ENCODE measurements at places on chromosomes 7 and 10.
A peak's percentile ranks its signal among the peaks of the same experiment; 100 is the strongest.

DNA sequence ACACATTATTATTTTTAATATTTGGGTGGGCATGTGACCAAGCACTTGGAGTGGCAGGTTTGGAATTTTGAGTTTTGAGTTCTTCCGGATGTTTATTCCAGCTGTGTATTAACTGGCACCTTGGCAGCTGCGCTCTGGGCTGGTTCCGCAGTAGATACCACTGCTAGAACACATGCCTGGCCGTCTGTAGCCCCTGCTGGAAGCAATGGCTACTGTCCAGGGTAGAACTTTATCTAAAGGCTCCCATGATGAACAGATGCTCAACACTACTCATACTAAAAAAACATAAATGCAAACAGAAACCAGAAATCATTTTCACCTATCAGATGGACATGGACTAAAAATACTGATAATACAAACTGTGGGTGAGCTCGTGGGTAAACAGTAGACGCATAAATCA is 19.4 kb upstream of the SH3PXD2A start:
- DNase-seq: no peak

- no peak for DNase-seq
These were observed 67.3 kb downstream of the ANKIB1 start for GRCh38 chr7:92313055-92313454.

GRCh38 chr10:79400146-79401004 is 45.0 kb downstream of the ZCCHC24 start:
- DNase-seq: peak; percentile 73

- DNase-seq: no peak
These were observed 53.8 kb downstream of the SMURF1 start for GRCh38 chr7:99089914-99090629.

DNA sequence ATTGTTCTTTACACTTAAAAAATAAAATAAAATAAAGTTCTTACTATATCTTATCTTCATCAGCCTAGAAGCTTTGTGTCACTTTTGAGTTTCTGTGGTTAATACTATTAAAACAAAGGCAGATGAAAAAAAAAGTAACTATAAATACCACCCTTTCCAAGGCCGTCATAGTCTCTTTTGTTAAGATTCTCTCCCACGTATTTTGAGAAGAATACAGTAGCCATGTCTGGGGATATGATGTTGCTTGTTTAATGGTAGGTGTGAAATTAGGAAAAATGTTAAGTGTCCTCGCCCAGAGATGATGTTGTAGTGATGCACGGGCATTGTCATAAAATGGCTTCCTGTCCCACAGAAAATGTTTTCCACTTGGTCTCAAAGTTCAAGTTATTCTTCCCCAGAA is 223.9 kb downstream of the NEBL start:
- DNase-seq: no peak

- no peak for DNase-seq
These were observed 179.6 kb downstream of the FZD1 start for GRCh38 chr7:91443862-91444261.

GRCh38 chr7:35723011-35723410 is 28.1 kb upstream of the HERPUD2 start:
- DNase-seq: no peak

- peak; percentile 90 for DNase-seq
These were observed 83.8 kb upstream of the GPR26 start for GRCh38 chr10:123582084-123582989.

- no peak for DNase-seq
These were observed 38.0 kb downstream of the CYTH3 start for GRCh38 chr7:6234384-6234783.

GRCh38 chr7:48011323-48011722 is 17.6 kb downstream of the SUN3 start:
- DNase-seq: no peak

- DNase-seq: peak; percentile 55
These were observed 118.1 kb upstream of the SEM1 start for GRCh38 chr7:96827701-96828100.

DNA sequence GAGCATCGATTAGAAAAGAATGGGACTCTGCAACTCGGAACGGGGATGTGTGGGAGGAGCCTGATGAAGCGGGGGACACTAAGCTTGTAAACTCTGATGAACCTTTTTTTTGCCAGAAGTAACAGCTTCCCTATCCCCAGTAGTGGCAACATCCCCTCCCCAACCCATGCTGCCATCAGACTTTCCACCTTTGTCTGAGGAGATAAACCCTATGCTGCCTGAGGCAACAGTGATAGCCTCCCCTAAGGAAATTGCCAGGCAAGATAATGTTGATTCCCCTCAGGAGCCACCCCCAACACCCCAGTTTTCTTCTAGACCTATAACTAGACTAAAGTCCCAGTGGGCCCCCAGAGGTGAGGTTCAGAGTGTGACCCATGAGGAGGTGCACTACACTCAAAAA is 173.7 kb downstream of the AKR1D1 start:
- no peak for DNase-seq

- DNase-seq: no peak
These were observed 675.8 kb downstream of the PCDH15 start for GRCh38 chr10:54125098-54125747.

DNA sequence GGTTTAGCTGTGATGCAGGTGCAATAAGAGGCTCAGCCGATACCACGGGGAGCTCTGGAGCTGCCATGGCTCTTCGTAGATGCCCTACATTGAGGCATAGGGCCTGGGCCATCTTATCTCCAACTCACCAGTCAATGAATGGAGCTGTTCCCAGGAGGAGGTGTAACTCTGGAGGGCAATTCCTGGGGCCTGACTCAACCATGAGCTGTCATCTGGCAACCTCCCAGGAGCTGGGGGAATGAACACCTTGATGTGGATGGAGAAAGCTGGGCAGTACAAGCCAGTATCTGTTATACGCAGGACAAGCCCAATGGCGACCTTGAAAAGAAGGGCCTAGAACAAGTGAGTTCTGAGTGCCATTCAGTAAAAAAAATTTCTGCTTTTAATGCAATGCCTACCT is 224.0 kb upstream of the PLXDC2 start:
- no peak for DNase-seq

DNA sequence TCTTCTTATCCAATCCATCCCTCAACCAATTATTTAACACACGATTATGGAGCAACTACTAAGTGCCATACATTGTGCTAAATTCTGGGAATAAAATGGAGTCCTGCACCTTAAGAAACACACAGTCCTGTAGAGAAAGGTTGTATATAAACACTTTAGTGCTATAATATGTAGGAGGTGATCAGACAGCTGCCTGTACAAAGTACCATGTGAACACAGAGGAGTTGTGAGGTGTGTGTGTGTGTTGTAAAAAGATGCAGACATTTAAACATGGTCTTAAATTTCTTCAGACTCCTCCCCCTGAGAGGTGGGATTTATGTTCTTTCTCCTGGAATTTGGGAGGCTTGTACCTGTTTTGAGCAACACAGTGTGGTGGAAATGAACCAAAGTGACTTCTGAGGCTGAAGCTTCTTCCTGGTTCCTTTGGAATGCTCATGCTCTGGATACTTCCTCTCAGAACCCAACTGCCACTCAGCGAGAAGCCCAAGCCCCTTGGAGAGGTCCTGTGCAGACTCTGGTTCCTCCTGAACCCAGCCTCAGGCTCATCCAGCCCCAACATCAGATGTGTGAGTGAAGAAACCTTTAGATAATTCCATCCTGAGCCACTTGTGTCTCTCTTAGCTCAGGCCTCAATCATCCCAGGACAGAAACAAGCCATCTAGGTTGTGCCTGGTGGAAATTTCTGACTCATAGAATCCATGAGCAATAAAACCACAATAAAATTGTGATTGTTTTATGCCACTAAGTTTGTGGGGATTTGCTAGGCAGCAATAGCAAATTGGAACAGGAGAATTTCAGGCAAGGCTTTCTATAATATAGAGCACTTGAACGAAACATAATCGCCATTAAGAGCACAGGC is 161.2 kb upstream of the FAM3C start:
- DNase-seq: no peak

DNA sequence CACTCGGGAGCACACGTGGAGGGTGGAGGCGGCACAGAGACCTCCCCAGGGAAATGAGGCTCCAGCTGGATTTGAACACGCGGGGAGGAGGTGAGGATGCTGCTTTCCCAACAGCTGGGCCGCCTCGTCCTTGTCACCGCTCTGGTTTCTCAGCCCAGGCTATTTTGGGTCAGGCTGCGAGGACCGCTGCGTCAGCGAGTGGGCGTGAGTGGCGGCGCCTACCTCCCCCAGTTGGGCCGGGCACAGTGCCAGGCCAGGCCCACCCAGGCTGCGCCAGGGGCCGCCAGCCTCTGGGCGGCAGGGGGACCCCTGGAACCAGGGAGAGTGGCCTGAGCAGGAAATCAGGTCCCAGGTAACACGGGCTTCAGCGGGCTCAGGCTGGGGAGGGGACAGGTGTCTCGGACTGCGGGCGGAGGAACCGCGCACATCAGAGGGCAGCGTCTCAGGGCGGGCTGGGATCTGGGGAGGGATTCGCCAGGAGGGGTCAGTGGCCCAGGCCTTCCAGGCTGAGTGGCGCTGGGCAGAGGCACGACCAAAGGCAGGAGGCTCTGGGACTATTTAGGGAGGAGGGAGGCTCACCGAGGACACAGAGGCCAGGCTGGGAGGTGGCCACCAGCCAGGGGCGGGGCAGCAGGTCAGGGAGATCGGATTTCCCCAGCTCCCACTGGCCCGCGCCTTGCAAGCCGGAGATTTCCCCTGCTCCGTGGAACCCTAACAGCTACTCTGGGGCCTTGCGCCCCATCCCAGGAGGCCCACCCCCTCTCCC is 125.2 kb upstream of the RET start:
- peak; percentile 69 for DNase-seq

GRCh38 chr7:3404501-3404900 is 103.4 kb downstream of the SDK1 start:
- no peak for DNase-seq

GRCh38 chr10:44913350-44914081 is 2.4 kb downstream of the TMEM72 start:
- no peak for DNase-seq

GRCh38 chr10:72276421-72277339 is 3.0 kb downstream of the DDIT4 start:
- peak; percentile 39 for DNase-seq

DNA sequence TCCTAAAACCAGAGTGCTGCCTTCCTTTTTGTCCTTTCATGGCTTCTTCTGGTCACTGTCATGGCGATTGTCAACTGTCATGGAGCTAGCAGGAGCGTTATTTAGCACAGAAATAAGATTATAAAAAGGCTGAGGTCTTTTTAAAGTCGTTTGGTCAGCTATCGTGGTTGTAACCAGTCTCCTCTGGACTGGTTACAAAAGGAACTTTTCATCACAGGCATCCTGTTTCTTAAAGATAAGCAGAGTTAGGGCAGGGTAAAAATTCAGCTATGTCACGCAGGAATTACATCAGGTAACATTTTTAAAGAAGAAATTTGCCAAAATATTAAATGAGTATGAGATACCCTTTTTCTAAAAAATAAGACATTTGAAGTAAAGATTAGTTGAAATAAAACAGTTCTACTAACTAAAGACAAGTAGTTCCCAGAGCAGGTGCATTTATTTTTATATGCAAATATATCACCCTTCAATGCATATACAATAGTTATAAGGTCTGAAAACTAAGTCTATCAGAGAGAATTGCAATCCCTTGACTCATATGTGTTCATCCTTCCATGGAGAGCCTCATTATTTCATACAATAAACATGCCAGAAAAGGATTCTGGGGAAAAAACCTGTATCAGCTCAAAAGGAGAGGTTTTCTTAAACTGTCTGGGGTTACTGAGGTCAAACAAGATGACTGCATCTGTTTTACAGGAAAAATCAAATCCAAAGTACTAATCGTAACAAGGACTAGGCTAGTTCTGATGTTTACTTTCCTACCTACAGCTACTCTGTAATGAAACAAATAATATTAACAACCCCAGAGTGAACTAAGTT is 20.9 kb downstream of the FAM24A start:
- DNase-seq: no peak

- no peak for DNase-seq
These were observed 75.5 kb downstream of the ZNF777 start for GRCh38 chr7:149385195-149385950.

DNA sequence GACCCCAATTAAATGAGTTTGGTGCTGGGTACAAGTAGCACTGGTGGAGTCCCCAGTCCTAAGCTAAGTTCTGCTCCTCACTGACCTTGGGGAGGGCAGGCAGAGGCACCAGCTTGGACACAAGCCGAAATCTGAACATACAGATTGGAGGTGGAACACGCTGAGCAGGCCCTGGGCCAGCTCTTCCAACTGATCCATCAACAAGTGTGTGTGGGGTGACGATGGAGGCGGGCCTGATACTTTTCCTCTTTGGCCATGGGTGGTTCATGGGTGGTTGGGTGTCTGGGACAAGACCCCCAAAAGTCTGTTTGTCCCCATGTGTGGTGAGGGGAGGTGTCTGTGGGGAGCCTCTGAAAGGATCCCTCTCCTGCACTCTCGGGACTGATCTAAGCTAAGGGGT is 1.9 kb downstream of the ADCYAP1R1 start:
- no peak for DNase-seq

GRCh38 chr10:17578603-17579002 is 38.6 kb downstream of the HACD1 start:
- DNase-seq: no peak

DNA sequence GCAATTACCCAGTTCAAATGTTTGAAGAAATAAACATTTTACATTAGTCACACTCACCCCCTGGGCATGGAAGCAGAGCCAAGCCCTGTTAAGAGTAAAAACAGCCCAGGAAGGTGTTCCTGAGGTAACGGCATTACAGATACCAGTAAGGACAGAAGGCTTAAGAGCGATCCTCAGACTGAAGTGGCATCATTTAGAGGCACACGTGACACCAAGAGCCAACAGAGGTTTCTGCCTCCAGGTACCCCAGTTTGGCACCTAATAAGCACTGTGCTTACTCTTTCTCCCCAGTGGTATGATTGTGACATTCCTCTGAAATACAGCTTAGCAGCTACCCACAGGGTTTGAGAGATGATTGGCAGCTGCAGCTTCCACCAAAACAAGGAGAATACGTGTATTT is 17.2 kb downstream of the MMS19 start:
- DNase-seq: no peak

DNA sequence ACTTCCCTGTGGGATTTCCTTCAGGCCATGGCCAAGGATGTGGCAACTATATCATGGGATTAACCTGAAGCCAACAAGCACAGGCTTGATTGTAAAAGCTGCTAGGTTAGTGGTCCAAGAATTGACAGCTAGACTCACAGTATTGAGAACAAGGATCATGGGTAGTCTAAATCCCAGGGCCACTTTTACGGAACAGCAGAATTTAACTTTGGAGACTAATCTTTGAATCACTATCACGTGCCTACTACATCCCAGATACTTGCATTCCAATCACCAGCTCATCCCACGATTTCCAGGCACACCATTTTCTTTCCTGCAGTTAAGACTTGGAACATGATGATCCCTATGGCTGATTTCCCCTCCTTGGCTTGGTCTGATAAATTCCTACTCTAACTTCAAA is 65.6 kb upstream of the ADO start:
- DNase-seq: no peak

DNA sequence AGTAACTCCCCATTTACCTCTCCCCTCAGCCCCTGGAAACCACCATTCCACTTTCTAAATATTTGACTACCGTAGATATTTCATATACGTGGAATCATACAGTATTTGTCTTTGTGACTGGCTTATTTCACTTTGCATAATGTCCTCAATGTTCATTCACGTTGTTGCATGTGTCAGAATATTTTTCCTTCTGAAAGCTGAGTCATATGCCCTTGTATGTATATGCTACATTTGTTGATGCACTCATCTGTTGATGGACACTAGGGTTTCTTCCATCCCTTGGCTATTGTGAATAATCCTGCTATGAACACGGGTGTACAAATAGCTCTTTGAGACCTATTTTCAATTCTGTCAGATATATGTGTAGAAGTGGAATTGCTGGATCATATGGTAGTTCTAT is 25.8 kb upstream of the TSPAN13 start:
- DNase-seq: no peak
